ENCODE measurements at places on chromosomes 7 and 10. TPM values are rescaled to one million over a fixed set of nuclear protein-coding genes. Genes with fewer than 3 reads are reported as not detected.

The GIGYF1 gene
- polyA plus RNA-seq: 7.4 TPM

The CLCN1 gene
- not detected for polyA plus RNA-seq

DNA sequence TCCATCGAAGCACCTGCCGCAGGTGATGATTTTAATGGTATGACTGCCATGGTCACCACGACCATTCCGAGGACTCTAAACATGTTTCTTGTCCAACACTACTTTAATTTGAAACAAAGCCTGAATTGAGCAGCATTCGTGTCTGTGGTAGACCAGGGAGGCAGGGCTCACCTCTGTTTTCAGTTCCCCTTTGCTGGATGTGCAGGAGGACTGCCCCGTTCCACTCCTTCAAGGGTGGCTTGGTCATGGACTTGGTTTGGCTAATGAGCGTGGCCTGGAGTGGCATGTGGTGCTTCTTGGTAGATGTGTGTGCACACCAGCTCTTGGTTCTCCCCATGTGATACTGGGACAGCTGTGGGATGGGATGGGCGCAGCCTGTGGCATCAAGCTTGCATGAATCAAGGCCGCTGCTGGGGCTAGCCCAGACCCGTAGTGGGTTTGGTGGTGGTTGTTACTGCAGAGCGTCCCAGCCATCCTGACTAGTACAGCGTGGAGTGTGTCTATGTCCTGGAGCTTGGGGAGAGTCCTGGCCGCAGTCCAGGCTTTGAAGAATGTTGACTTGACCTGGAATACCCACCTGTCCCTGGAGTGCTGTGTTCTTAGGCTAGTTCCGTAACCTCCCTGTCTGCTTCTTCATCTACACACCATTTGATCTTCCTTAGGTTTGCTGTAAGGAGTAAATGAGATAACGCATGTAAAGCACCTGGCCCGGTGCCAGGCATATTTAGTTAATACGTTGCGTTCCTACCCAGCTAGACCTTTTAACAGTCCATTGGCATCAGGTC is 34.8 kb downstream of the MGMT start:
- no peak overlapping the region for H3K4me3 ChIP-seq
- no peaks in the 10 kb centered on the region for H3K4me1 ChIP-seq
- no peaks in the 10 kb centered on the region for H3K27me3 ChIP-seq
- DNase-seq: no peak

DNA sequence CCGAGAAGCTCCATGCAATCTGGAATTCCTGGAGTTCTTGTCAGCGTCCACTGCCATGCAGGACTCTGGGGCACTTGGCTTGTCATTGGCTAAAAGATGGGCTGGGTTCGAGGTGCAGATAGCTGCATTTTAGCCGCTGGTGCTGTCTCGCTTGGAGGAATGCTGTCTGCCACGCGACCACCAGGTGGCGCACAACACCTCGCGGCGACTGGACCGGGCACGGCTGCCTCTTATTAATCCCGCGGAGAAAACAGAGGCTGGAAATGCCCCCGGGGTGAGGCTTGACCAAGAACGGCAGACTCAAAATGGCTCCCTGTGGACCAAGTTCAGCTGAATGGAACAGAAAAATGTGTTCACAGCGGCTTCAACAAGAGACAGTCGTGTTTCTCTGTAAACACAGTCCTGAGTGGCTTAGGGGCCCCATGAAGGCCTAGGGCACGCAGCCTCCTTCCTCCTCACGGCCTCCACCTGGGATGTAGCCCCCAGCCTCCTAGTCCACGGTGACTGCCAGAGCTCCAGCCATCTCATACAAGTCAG is 46.2 kb downstream of the AOC1 start:
- DNase-seq: peak; percentile 76
- no peaks in the 10 kb centered on the region for H3K4me1 ChIP-seq
- no peaks in the 10 kb centered on the region for H3K36me3 ChIP-seq
- H3K27me3 ChIP-seq: peaks cover 6% of the 10 kb centered on the region

DNA sequence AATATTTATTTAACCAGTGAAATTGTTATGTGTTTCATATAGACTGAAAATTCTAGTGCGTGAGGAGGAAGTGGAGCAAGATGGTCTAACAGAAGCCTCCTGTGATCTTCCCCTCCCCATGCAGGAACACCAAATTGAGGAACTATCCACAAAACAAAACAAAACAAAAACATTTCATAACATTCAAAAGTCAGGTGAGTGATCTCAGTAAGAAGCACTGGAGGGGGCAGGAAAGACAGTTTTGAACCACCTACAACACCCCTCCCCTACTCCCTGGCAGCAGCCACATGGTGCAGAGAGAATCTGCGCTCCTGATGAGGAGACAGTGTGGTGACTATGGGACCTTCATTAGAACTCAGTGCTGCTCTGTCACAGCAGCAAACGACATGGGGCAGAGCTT is 221.9 kb upstream of the SEMA3C start:
- no peaks in the 10 kb centered on the region for H3K27me3 ChIP-seq
- no peak for DNase-seq
- no peak overlapping the region for H3K27ac ChIP-seq
- no peak overlapping the region for H3K4me3 ChIP-seq

Measured in GM23248 (cell line).